ENCODE measurements at places on chromosomes 1 and 21.

- no peaks in the 10 kb centered on the region for H3K36me3 ChIP-seq
- no peak overlapping the region for H3K4me3 ChIP-seq
- H3K27me3 ChIP-seq, result no peaks in the 10 kb centered on the region
- H3K4me1 ChIP-seq, result no peaks in the 10 kb centered on the region
Measured at GRCh38 chr1:208151728-208152598, 92.2 kb downstream of the PLXNA2 start.

DNA sequence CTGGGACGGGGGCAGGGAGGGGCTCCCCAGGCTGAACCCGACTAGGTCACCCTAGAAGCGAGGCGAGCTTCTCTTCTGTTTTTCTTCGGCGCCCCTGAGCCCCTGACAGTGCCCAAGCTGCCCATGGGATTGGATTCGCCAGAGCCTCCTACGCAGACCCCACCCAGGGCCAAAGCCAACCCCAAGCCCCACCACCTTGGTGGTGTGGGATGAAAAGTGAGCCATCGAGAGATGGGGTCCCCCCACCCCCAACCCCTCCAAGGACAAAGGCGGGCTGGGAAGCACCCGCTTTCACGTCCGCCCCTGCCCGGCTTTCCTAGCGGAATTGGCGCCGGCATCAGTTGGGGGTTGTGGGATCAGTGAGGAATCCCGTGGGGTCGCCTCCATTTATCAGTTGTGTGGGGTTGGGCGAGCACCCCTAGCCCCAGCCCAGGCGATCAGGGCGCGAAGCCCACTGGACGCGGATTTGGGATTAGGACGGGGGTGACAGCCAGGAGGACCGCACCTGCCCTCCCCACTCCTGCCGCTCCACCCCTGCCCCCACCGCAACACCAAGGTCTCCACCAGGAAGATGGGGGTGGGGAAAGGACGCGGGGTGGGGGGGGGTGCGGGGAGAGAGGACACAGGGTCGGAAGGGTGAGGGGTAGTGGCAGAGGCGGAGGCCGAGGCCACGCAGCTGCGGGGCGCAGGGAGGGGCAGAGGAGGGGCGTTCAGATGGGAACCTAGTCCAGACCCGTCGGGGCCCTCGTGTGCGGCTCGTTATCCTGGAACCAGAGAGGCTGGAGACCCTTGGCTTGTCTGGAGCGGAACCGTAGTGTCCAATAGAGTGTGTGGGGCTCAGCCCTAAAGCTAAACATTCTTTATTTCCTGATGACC is 4.4 kb downstream of the TSPEAR start:
- H3K4me3 ChIP-seq, result no peak overlapping the region
- DNase-seq, result no peak
- peaks cover 52% of the 10 kb centered on the region for H3K4me1 ChIP-seq
- H3K36me3 ChIP-seq, result no peaks in the 10 kb centered on the region

- no peak overlapping the region for H3K27ac ChIP-seq
- H3K36me3 ChIP-seq, result no peaks in the 10 kb centered on the region
- no peaks in the 10 kb centered on the region for H3K27me3 ChIP-seq
- DNase-seq, result no peak
Measured at GRCh38 chr21:15744926-15745325, 15.1 kb downstream of the USP25 start.

GRCh38 chr1:110443451-110443850 is 7.5 kb upstream of the PROK1 start:
- no peaks in the 10 kb centered on the region for H3K36me3 ChIP-seq
- no peak overlapping the region for H3K4me3 ChIP-seq
- no peaks in the 10 kb centered on the region for H3K4me1 ChIP-seq
- H3K27me3 ChIP-seq, result no peaks in the 10 kb centered on the region

GRCh38 chr1:231925864-231926263 is 299.3 kb downstream of the DISC1 start:
- no peaks in the 10 kb centered on the region for H3K27me3 ChIP-seq
- H3K4me1 ChIP-seq, result peaks cover 23% of the 10 kb centered on the region
- no peak overlapping the region for H3K27ac ChIP-seq
- no peaks in the 10 kb centered on the region for H3K36me3 ChIP-seq

DNA sequence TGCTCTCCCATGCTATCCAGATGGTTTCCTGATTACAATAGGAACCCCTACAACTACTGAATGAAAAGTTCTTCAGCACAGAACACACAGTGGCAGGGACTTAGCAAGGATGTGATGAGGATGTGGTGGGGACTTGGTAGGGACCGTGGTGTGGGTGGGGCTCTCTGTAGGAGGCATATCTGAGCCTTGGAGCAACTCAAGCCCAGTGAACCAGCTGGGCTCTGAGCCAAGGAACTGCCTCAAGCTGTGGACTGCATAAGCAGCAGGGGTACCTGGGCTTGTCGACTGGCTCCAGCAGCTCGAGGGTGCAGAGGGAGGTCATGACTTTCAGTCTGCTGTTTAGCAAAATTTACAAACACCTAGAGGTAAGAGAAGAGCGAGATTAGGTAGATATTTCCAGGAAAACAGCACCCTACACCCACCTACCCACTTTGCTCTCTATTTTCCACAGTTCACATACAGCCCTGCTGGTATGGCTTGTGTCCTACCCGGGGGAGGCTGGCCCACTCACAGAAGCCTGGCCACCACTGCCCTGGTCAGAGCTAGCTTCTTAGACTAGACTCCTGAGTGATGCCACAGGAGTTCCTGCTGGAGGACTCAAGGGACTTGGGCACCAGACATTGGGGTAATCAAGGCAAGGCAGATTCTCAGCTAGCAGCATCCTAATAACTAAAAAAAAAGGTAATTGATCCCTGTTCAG is 86.8 kb upstream of the GCLM start:
- no peaks in the 10 kb centered on the region for H3K36me3 ChIP-seq
- H3K27ac ChIP-seq, result no peak overlapping the region
- H3K4me3 ChIP-seq, result no peak overlapping the region
- H3K27me3 ChIP-seq, result peaks cover 23% of the 10 kb centered on the region

DNA sequence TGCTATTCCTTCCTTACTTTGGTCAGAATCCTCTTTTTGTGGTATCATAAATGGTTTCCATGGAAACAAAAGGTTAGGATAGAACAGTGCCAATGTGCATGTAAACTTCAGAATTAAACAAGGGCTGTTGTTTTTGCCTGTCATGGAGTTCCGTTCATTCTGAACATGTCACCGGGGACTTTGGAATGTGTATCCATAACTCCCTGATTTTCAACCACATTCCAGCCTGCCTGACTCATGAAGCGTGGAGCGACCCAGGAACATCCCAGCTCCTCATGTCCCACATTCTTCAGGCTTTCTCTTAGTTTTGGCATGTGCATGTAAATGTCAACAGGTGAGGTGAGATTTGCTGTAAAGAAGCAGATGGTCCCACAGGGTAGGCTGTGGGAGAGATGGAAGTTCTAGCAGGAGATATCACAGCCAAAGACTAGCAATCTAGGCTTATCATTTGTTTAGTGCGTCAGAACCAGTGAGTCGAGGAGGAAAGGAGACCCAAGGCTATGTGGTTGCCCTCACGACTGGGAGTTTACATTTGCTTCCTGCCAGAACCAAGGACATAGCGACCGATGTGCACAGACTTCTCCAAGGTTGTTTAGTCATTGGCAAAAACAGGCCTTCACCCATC is 23.0 kb upstream of the DNAJC11 start:
- no peaks in the 10 kb centered on the region for H3K4me1 ChIP-seq
- H3K36me3 ChIP-seq, result no peaks in the 10 kb centered on the region
- H3K27me3 ChIP-seq, result no peaks in the 10 kb centered on the region
- H3K4me3 ChIP-seq, result no peak overlapping the region
- DNase-seq, result no peak
- H3K27ac ChIP-seq, result no peak overlapping the region

DNA sequence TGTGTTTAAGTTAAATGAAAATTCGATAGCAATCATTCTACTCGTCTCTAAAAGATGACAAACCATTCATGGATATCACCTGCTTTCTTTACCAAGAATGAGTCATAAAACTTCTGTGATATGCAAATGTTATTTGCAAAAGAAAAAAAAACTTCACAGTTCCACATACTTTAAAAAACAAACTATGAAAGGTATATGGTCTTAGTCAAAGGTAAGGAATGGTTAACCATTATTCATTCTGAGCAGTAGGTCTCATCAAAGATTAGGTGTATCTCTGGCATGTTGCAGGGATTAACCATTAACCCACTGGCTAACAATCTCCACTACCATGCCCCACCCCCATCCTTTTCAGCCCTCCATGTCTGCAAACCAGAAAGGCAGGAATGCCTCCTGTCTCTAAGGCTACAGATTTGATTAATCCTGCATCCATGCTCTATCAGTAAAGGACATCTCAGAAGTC is 44.4 kb downstream of the PTPN14 start:
- H3K27ac ChIP-seq, result no peak overlapping the region
- no peaks in the 10 kb centered on the region for H3K36me3 ChIP-seq

- H3K27ac ChIP-seq, result no peak overlapping the region
- peaks cover 4% of the 10 kb centered on the region for H3K36me3 ChIP-seq
- DNase-seq, result no peak
- no peaks in the 10 kb centered on the region for H3K4me1 ChIP-seq
- no peaks in the 10 kb centered on the region for H3K27me3 ChIP-seq
Measured at GRCh38 chr1:40218333-40218732, 29.4 kb upstream of the TMCO2 start.

Data from T-cell (primary cell).